Activated CD4-positive, alpha-beta memory T cell treated with anti-CD3 and anti-CD28 coated beads, Interleukin-2, amount 10 ng/mL, durations not matched to agents 7 days and 5 days (primary cell): ENCODE measurements at places on chromosomes 16 and 17. TPM values are rescaled to one million over a fixed set of nuclear protein-coding genes. Genes with fewer than 3 reads are reported as not detected.

GRCh38 chr17:1956134-1956533 is 69.0 kb downstream of the RTN4RL1 start:
- H3K27me3 ChIP-seq: no peaks in the 10 kb centered on the region
- H3K27ac ChIP-seq: no peak overlapping the region
- no peaks in the 10 kb centered on the region for H3K36me3 ChIP-seq
- no peaks in the 10 kb centered on the region for H3K4me1 ChIP-seq
- no peak overlapping the region for H3K4me3 ChIP-seq

- H3K27me3 ChIP-seq: peaks cover 12% of the 10 kb centered on the region
- peak overlapping the region; percentile 84 for H3K4me3 ChIP-seq
- peaks cover 30% of the 10 kb centered on the region for H3K4me1 ChIP-seq
These were observed 438 bp downstream of the GRN start for GRCh38 chr17:44345454-44346026.

The SKAP1 gene
- 132 TPM for total RNA-seq

The IRX5 gene
- 0.38 TPM for total RNA-seq

- no peaks in the 10 kb centered on the region for H3K4me1 ChIP-seq
- H3K36me3 ChIP-seq: no peaks in the 10 kb centered on the region
- H3K27ac ChIP-seq: no peak overlapping the region
- no peak for DNase-seq
These were observed 12.5 kb upstream of the NKD1 start for GRCh38 chr16:50535506-50536257.

The CTF1 gene
- 0.20 TPM for total RNA-seq

The KRT33A gene
- total RNA-seq: not detected

The SLC6A4 gene
- total RNA-seq: 0.18 TPM

The PRSS27 gene
- total RNA-seq: 1.8 TPM

- H3K4me3 ChIP-seq: no peak overlapping the region
- DNase-seq: no peak
These were observed 80.5 kb downstream of the KSR1 start for GRCh38 chr17:27536781-27537180.

- DNase-seq: no peak
- no peak overlapping the region for H3K4me3 ChIP-seq
- no peaks in the 10 kb centered on the region for H3K36me3 ChIP-seq
- H3K27ac ChIP-seq: no peak overlapping the region
- no peaks in the 10 kb centered on the region for H3K27me3 ChIP-seq
- H3K4me1 ChIP-seq: peaks cover 49% of the 10 kb centered on the region
These were observed 6.3 kb upstream of the SREBF1 start for GRCh38 chr17:17843096-17843495.

DNA sequence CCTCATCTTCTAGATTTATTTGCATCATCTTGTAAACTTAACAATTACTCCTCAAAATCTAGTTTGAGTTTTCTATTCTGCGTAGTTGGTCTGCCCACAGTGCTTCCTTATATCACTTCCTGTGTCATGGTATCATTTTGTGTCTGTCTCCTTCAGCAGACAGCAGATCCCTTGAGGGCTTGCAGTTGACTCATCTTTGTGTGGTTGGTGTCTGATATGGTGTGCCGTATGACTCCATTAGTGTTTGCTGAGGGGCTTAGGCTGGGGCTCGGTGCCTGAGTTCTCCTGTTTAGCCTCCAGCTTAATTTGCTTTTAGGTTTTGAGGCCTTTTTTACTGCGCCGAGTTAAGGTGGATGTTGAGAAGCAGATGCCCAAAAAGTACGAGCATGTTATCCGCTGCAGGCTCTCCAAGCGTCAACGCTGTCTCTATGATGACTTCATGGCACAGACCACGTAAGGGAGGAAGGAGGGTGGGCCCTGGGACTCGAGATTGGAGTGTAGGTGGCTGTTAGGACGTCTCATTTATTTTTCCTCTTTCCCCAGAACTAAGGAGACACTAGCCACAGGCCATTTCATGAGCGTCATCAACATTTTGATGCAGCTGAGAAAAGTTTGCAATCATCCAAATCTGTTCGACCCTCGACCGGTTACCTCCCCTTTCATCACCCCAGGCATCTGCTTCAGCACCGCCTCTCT is 16.9 kb downstream of the SRCAP start:
- peaks cover 35% of the 10 kb centered on the region for H3K4me1 ChIP-seq
- peak overlapping the region; percentile 96 for H3K27ac ChIP-seq
- H3K4me3 ChIP-seq: peak overlapping the region; percentile 52
- peak; percentile 58 for DNase-seq
- peaks cover 74% of the 10 kb centered on the region for H3K36me3 ChIP-seq
- H3K27me3 ChIP-seq: no peaks in the 10 kb centered on the region

DNA sequence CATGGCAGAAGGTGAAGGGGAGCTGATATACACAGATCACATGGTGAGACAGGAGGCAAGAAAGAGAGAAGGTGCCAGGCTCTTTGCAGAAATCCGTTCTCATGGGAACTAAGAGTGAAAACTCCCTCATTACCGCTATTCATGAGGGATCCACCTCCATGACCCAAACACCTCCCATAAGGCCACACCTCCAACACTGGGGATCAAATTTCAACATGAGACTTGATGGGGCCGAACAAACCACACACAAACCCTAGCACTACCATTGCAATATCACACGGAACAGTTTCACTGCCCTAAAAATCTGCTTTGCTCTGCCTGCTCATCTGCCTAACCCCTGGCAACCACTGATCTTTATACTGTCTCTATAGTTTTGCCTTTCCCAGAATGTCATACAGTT is 34.8 kb downstream of the C17orf67 start:
- no peaks in the 10 kb centered on the region for H3K27me3 ChIP-seq
- no peak for DNase-seq
- no peak overlapping the region for H3K27ac ChIP-seq
- no peak overlapping the region for H3K4me3 ChIP-seq

- no peaks in the 10 kb centered on the region for H3K4me1 ChIP-seq
- H3K27me3 ChIP-seq: no peaks in the 10 kb centered on the region
- peaks cover 6% of the 10 kb centered on the region for H3K36me3 ChIP-seq
- no peak overlapping the region for H3K4me3 ChIP-seq
- DNase-seq: no peak
These were observed 136.5 kb downstream of the SSH2 start for GRCh38 chr17:29793501-29793900.

- H3K27ac ChIP-seq: peak overlapping the region; percentile 98
- H3K4me3 ChIP-seq: peak overlapping the region; percentile 97
- H3K36me3 ChIP-seq: peaks cover 69% of the 10 kb centered on the region
- H3K27me3 ChIP-seq: peaks cover 3% of the 10 kb centered on the region
- no peak for DNase-seq
These were observed 2.4 kb downstream of the IL4R start for GRCh38 chr16:27316038-27316680.

The TM4SF5 gene
- not detected for total RNA-seq

DNA sequence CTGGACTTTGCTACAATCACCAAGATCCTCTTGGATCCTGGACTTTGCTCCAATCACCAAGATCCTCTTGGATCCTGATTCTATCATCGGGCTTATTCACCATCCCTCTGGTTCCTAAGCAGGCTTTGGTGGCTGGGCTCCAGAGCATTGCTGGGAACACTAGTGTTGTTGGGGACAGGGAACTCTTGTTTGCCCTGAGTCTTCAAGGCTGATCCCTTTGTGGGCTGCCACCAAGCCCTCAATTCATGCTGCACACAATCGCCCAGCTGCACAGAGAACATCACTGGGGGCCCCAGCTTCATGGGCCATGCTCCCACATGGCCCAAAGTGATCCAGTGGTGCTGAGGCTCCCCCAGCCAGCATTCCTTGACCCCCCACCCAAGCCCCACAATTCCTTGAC is 88.3 kb downstream of the TMEM132E start:
- H3K36me3 ChIP-seq: no peaks in the 10 kb centered on the region
- no peak for DNase-seq
- H3K4me3 ChIP-seq: no peak overlapping the region
- H3K27me3 ChIP-seq: peaks cover 3% of the 10 kb centered on the region

DNA sequence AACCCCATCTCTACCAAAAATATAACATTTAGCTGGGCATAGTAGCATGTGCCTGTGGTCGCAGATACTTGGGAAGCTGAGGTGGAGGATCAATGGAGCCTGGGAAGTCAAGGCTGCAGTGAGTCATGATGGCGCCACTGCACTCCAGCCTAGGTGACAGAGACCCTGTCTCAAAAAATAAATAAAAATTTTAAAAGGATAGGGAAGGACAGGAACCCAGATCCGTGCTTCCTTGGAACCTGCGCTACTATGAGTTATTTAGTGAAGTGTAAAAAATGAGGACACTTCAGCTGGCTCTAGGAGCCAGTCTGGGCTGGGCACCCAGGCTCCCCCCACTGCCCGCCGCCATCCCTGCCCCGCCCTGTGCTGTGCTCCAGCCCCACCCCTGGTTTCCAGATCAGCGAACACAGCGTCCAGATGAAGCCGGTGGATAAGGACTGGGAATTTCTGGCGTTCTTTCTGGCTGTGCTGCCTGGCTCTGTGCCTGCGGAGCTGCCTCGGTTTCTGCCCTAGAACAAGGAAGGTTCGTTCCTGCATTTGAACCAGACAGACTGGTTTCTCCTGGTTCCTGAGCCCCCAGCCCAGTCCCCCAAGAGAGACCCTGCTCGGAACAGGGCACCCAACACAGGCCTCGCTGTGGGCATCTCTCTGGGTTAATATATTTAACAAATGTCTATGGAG is 18.5 kb downstream of the PLLP start:
- H3K36me3 ChIP-seq: no peaks in the 10 kb centered on the region
- DNase-seq: no peak
- peaks cover 25% of the 10 kb centered on the region for H3K4me1 ChIP-seq
- peak overlapping the region; percentile 0 for H3K27ac ChIP-seq

DNA sequence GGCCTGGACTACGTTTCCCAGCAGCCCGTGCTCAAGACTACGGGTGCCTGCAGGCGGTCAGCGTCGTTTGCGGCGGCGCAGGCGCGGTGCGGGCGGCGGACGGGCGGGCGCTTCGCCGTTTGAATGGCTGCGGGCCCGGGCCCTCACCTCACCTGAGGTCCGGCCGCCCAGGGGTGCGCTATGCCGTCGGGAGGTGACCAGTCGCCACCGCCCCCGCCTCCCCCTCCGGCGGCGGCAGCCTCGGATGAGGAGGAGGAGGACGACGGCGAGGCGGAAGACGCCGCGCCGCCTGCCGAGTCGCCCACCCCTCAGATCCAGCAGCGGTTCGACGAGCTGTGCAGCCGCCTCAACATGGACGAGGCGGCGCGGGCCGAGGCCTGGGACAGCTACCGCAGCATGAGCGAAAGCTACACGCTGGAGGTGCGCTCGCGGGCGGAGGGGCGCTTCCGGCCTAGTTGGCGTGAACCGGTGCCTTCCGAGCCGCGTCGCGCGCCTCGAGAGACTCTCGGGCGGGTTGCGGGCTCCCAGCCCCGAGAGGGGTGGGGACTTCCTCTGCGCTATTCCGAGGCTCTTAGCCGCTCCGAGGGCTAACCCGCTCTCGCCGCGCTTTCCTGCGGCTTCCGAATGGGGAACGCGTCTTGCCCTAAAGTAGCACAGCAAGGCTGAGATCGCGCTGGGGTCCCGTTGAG is at the start of gene RBL2:
Gene RBL2 (plus strand): TSS at position 95 of the 689 bp plus-strand sequence. CDS start 86 bp downstream, at position 181.
- peak within 1 kb of the TSS; percentile 91 for H3K27ac ChIP-seq
- peaks cover 39% of the 10 kb centered on the region for H3K4me1 ChIP-seq
- H3K36me3 ChIP-seq: peaks cover 35% of the 10 kb centered on the region
- DNase-seq: peak; percentile 86

DNA sequence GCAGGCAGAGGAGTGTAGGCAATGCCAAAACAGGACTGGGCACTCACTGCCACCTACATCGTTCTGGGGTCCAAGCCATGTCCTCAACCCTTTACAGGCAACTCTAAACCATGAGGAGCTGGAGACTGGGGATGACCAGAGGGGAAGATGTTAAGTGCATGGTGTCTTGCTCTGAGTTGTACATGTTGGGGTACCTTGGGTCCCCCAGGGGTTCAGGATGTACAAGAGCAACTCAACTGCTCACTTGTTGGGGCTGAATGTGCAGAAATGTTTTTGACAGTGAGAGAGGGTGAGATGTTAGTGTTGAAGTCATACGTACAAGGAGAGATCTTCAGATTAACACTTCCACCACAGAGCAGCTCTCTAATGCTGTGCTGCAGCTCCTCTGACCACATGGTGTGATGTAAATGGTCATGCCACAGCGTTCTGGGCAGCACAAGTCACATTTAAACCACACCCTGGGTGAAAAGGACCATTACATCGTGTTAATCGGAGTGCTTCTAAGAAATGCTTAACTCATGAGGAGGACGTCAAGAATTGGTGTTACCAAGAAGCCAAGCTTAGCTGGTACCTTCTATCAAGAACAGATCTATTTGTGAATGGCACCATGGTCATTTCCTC is 2.4 kb downstream of the CCL18 start:
- DNase-seq: peak; percentile 60
- peaks cover 12% of the 10 kb centered on the region for H3K27me3 ChIP-seq
- H3K4me1 ChIP-seq: peaks cover 19% of the 10 kb centered on the region
- no peak overlapping the region for H3K4me3 ChIP-seq

DNA sequence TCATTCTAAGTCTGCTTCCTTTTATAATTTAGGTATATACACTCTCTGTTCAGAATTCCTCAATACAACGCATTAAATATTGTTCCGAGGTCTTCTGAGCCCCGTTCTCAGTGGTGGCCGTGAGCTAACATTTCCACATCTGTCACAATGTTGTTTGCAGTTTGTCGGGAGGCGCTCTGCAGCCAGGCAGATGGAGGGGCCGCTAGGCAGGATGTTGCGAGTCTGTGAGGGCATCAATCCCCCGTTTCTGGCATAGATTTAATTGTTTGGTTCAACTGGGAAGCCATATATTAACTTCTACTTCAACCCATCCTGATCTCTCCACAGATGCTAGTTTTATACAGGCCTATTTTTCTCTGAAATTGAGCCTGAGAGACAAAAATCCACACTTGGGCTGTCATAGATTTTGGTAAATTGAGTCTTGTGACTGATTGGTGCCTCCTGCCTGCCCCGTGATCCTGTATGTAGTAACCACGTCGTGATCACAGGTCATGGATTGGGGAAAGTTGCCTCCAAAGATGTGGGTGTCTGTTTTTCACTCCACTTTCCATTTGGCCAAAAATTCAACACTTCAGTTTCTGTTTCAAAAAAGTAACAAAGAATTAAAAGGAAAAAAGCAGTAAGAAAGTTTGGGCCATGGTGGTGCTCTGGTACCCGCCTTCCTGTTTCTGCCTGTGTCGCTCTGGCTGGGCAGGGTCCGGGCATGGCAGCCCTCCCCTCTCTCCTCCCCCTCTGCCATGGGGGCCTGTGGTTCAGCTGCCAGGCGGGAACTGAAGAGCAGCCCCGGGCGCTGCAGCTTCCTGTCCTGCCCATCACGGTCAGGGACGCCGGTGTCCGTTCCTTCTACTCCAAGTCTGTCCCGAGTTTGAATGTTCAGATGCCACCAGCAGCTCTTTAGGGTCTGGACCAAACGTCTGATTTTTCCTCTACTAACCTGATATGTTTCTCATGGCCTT is 41.5 kb downstream of the RPTOR start:
- H3K4me3 ChIP-seq: no peak overlapping the region
- H3K27me3 ChIP-seq: no peaks in the 10 kb centered on the region
- H3K4me1 ChIP-seq: peaks cover 30% of the 10 kb centered on the region

The BIRC5 gene
- total RNA-seq: 86.1 TPM
